ENCODE measurements at places on chromosomes 1 and 21.

- no peak for DNase-seq
These were observed 78.9 kb downstream of the MAP3K21 start for GRCh38 chr1:233406339-233406960.

DNA sequence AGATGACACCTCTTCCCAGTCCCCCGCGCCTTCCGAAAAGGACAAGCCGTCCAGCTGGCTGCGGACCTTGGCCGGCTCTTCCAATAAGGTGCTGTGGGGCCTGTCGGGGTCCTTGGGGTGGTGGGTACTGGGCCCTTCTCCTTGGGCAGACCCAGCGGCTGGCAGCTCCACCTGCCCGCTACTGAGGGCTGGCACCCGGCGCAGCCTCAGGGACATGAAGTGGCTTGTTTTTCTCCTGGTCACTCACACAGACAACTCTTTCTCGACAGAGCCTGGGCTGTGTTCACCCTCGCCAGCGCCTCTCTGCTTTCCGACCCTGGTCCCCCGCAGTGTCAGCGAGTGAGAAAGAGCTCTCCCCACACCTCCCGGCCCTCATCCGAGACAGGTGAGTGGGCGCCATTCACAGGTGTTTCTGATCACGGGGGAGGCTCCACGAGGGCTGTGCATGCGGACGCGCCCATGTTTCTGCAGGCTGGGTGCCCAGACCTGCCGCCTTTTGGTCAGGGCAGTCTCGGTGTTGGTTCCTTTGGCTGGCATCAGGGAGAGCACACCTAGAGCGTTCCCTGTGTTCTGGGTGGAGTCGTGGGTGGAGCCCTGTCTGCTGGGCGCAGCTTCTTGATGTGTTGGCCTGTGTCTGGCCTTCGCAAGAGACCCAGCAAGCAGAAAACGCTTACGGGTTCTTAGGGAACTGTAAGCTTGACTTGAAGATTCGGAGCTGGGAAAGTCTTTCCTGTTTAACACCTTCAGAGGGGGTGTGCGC, 75.1 kb downstream of the SKI start:
- DNase-seq = no peak

GRCh38 chr1:242212401-242212800, 213.5 kb upstream of the MAP1LC3C start:
- DNase-seq = no peak

- peak; percentile 86 for DNase-seq
These were observed 513.6 kb downstream of the PLPP3 start for GRCh38 chr1:56065729-56066128.

GRCh38 chr1:119647228-119647733, 785 bp downstream of the ZNF697 start:
- DNase-seq = no peak

DNA sequence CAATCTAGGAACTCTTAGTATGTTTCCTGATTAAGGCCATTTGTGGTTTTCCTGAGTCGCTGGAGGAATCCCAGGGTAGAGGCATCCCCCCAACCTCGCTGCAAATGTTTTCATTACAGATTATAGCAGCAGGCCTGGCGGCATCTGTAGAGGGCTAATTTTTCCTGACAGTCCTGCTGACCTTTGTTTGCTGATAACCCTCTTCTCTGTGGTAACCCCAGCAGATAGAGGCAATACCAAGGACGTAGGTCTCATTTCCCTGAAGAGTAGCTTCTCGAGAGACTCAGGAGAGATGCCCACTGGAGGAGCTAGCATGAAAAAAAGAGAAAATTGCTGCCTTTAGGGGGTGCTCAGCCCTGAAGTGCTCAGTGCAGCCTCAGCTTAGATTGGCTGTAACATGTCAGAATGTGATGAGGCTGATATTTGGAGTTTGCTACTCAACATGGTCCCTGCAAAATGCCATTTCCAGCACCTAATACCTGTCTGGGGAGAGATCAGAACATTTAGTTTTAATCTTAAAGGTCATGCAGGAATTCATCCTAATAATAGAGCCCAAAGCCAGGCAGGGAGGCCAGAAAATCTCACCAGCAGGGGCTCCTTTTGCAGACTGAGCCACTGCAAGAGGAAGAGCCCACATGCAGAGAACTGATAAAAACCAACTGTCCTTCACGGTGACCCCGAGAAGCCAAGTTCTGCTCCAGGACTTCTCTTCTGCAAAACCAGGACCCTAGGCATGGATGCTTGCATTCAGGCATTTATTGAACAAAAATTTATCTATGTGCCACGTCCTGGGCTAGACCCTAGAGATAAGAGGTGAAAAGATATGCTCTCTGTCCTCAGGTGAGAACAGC, 184.5 kb downstream of the KAZN start:
- DNase-seq = no peak

- DNase-seq = no peak
These were observed 39.1 kb upstream of the FAM89A start for GRCh38 chr1:231079163-231079562.

- no peak for DNase-seq
These were observed 5.4 kb upstream of the SLC45A1 start for GRCh38 chr1:8312235-8313218.

- DNase-seq = no peak
These were observed 183.2 kb downstream of the TNR start for GRCh38 chr1:175560192-175560591.

- peak; percentile 65 for DNase-seq
These were observed 215.1 kb upstream of the FGGY start for GRCh38 chr1:59081795-59082194.

DNA sequence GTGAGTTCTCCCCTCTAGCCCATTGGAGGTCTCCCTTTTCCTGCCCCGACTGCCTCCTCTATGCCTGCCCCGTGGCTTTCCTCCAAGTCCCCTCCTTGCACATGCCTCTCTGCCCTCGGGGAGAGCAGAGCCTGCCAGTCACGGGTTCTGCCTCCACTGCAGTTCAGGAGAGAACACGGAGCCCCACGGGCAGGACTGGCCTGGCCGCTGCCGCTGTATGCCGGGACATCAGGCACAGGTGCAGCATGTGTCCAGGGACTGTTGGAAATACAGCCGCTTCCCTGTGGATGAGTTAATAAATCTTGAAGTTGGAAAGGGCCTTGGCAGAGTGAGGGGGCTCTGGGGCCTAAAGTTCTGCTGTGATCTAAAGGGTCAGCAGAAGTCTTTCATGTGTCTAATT, 676.6 kb downstream of the MATN1 start:
- DNase-seq = no peak

DNA sequence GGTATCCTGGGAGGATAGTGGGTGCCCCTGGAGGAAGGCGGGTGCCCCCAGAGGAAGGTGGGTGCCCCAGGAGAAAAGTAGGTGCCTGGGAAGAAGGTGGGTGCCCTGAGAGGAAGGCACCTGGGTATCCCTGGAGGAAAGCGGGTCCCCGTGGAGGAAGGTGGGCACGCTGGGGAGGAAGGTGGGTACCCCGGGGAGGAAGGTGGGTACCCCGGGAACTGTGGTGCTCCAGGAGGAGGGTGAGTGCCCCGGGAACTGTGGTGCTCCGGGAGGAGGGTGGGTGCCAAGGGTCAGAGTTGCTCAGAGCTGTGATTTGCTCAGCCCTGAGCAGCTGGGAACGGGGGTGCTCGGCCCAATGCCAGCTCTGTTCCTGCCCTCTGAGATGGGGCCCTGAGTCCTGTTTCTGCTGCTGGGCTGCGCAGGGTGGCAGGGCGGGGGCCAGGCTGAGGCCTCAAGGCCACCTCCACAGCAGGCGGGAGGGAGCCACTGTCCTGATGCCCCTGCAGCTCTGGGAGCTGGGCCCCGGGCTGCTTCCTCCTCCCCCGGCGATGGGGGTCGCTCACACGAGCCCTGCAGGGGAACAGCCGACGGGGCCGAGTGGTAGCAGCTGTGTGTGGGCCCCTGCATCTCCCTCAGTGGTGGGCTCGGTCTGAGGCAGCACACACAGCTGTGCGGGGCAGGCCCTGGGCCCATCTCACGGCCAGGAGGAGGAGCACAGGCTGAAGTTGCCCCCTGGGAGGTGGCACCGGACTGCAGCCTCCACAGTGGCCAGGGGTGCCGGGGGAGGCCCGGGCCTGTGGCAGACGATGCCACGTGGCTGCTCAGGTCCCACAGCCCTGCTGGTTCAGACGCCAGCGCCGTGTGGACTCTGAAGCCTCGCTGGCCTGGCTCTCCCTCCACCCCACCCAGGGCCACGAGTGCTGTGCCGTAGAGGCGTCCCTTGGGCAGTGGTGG, 57.4 kb downstream of the SLX9 start:
- no peak for DNase-seq

- DNase-seq = no peak
These were observed 92.8 kb upstream of the PPP2R5A start for GRCh38 chr1:212192261-212192998.

GRCh38 chr1:91556556-91556955, 55.9 kb downstream of the CDC7 start:
- DNase-seq = no peak

DNA sequence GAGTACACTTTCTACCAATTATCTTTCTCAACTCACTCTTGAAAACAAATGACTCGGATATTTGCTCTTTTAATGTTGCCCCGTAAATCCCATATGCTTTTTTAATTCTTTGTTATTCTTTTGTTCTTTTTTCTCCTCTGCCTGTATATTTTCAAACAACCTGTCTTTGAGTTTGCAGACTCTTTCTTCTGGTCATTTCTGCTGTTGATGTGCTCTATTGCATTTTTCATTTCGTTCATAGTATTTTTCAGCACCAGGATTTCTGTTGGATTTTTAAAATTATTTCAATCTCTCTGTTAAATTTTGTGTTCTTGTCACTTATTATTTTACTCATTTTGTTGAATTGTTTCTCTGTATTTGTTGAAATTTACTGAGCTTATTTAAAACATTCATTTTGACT, 146.8 kb upstream of the B3GALT2 start:
- no peak for DNase-seq

DNA sequence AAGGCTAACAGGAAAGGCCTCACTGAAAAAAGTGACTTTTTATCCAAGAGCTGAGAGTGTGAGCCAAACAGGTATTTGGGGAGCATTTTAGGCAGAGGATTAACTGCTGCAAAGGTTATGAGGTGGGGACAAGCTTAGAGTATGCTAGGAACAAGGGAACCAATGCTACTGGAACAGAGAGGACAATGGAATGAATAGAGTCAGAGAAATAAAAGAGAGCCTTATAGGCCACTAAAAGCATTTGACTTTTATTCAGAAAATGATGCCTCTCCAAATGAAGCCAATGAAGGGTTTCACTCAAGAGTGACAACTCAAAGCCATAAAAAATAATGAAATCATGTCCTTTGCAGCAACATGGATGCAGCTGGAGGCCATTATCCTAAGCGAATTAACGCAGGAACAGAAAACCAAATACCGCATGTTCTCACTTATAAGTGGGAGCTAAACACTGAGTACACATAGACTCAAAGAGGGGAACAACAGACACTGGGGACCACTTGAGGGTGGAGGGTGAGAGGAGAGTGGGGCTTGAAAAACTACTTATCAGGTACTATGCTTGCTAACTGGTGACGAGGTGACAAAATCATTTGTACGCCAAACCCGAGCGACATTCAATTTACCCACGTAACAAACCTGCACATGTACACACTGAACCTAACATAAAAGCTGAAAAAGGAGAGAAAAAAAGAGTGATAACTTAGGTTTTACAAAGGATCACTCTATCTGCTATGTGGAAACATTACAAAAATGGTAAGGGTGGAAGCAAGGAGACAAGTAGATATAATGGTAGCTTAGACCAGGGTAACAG, 11.1 kb downstream of the PTP4A2 start:
- DNase-seq = no peak

GRCh38 chr1:10509809-10510509, 35.2 kb downstream of the PEX14 start:
- no peak for DNase-seq

DNA sequence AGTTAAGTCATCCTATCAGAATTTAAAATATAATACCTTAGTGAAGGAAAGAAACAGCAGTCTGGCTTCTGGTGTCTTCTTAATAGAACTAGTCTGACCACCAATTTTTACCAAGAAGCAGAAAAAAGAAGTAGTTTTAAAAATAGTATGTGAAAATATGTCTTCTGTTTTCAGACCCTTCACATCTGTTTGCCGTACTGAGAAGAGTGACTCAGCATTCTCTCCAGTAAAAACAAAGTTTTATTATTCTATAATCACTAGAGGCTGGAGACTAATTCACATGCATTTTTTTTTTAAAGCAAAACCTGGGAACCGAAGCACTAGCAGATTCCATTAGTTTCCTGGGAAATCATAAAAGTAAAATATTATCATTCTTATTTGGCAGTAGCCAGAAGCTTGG, 163.8 kb downstream of the COL24A1 start:
- DNase-seq = peak; percentile 33

DNA sequence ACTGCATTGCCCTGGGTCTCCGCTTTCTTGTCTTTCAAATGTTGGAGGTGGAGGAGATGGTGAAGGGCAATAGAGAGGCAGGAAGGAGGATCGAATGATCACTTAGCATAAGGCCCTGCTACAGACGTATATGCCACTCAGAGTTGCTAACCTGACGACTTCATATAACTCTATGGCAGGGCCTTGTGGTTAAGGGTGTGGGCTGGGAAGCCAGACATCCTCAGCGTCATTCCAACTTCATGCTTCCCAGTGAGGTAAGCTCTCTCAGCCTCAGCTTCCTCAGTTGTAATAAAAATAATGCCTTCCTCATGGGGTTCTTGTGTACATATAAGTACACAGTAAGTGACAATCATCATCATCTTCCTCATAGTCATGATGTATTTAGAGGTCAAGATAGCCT, 54.6 kb downstream of the CASQ2 start:
- DNase-seq = no peak

DNA sequence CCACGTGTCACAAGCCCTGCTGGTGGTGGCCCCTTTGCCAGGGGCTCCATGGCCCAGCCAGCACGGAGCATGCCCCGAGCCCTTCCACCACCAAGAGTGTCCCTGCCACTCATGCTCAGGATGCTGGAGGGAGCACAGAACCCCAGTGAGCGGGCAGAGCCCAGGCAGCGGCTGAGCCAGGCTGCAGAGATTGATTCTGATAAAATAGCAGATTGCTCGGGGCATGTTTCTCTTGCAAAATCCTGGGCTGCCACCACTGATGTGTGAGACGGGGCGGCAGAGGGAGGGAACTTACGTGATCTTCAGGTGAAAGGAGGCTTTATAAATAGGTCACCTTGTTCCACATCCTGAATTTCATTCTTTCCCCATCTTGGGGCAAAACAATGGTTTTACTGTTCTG, 53.2 kb downstream of the SPSB1 start:
- no peak for DNase-seq

- peak; percentile 19 for DNase-seq
These were observed 49.3 kb downstream of the GNB1 start for GRCh38 chr1:1841575-1841995.

All from EL (cell line).